ENCODE measurements at places on chromosomes 1 and 21.

- no peak for DNase-seq
Measured at GRCh38 chr1:61131716-61132115, 49.4 kb downstream of the NFIA start.

- no peak for DNase-seq
Measured at GRCh38 chr1:53141487-53142055, 867 bp downstream of the SLC1A7 start.

DNA sequence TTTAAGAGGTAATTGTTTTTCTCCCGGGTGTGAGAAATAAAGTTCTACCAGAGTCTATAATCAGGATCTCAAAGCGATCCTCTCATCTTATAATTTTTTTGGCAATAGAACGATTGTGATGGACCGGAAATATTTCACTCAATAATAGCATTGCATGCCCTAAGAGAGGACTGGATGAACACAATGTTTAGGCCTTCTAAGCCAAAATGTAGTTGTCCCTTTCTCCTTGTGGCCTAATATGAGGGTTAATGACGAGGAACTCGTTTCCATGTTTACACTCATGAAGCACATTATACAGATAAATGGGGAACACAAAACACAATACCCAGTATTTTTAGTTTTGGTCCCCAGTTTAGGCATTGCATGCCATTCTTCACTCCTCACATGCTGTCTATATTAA lies 5.9 kb downstream of the TBX15 start:
- no peak for DNase-seq

DNA sequence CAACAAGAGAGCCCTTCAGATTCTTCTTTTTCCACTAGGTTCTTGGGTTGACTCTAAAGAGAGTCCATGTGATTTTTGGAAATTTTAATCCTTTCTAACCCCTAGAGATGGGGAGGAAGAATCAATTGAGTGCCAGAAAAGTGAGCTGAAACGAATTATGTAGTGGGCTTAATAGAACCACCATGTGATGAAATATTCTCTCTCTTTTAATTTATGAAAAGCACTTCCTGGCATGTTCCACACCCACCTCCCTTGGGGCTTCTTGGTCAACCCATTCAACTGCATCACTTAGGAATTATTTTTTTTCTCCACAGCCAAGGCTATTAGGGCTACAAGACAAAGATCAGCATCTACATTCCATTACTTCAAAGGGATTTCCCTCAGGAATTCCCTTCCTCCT lies 79.6 kb downstream of the ZC3H11B start:
- DNase-seq = no peak

DNA sequence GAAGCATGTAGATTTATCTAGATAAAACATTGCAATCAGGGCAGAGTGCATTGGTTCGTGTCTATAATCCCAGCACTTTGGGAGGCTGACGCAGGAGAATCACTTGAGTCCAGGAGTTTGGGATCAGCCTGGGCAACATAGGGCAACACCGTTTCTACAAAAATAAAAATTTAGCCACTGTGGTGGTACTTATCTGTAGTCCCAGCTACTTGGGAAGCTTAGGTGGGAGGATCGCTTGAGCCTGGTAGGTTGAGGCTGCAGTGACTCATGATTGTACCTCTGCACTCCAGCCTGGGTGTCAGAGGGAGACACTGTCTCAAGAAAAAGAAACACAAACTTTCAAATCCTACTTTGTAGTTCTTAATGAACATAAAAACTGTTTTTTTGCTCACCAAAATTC lies 64.2 kb upstream of the RCC1 start:
- no peak for DNase-seq

DNA sequence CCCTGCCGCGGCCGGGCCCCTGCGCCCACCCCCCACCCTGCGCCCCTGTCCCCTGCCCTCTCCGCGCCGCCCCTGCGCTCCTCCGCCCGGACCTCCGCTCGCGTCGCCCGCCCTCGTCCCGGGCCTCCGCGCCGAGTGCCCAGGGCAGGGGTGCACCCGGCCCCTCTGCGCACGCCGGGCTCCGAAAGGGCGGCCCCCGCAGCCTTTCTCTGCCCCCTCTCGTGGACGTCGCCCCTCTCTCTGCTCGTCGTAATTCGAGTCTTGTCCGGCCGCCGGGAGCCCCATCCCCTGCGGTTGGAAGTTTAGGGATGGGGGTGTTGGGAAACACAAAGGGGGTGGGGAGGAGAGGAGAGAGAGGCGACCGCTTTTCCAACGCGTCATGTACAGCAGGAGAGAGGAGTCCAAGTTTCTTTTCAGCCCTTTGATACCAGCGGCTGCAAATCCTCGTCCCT lies 407 bp downstream of the GALNT2 start:
- DNase-seq = no peak

- no peak for DNase-seq
Measured at GRCh38 chr1:111952125-111952657, 37.3 kb downstream of the KCND3 start.

- DNase-seq = no peak
Measured at GRCh38 chr1:29679316-29679715, 443.0 kb downstream of the PTPRU start.

DNA sequence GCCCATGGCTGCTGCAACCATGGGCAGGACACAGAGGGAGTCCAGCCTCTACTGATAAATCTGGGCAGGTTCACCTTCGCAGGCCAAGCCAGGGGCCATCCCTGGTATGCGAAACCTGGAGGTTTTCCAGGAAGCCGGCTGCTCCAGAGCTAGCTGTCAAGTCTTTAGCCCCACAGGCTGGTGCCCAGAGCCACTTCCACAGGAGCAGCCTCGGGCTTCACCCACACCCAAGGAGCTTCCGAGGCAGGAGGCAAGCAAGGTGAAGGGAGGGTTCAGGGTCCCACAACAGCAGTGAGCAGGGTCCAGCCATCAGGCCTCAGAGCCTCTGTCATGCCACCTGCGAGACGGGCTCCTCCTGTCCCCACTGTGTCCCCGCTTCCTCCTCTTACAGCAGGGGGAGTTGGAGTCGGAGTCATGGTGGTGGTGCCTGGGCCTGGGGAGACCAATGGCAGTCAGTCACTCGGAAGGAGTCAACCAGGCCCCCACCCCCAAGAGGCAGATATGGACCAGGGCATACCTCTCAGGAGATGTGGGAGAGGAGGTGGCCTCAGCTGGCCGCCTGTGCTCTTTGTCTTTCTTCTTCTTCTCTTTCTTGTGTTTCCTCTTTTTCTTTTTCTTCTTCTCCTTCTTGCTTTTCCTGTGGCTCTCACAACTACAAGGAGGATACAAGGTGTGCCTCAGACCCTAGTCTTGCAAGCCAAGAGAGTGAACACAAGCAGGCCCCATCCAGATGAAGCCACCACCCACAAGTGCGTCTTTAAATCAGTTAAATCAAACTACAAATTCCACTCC lies 2.1 kb downstream of the C1orf35 start:
- no peak for DNase-seq

- DNase-seq = no peak
Measured at GRCh38 chr1:11927866-11928592, 1.8 kb upstream of the KIAA2013 start.

DNA sequence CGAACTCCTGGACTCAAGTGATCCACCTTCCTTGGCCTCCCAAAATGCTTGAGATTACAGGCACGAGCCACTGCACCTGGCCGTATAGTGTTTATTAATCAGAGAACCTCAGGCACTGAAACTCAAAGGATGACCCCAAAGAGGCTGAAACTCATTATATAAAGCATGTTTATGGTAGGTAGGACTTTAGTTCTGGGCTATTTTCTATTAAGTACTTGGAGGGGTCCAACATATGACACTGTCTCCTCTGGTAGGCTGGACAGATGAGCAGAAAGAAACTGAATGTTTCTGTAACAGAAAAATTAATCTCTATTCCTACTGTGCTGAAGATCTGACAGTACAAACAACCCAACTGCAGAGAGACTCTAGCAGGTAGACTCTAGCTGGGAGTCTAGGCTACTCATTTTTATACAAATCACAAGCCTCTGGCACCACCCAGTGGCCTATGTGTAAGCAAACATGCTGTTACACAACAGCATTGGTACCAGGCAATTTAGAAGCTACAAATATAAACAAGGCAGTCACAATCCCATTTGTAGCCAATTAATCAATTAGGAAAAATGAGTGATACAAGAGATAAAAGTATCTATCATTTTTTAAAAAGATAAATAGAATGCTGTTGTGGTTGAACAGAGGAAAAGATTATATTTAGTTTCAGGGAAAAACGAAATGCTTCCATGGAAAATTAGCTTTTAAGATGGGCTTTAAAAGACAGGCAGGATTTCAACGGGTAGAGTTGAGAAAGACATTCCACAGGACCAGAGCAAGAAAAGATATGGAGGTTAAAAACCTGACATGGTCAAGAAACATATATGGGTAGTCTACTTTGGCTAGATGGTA lies 10.4 kb downstream of the DCAF8 start:
- no peak for DNase-seq

- DNase-seq = no peak
Measured at GRCh38 chr1:180271272-180272255, 41.5 kb downstream of the LHX4 start.

- no peak for DNase-seq
Measured at GRCh38 chr1:232863544-232864275, 58.5 kb downstream of the MAP10 start.

- peak; percentile 97 for DNase-seq
Measured at GRCh38 chr1:171781176-171781875, at the start of gene METTL13. TSS of gene METTL13 (plus strand) at chr1:171781660. CDS start at chr1:171781968, 308 bp downstream.

- no peak for DNase-seq
Measured at GRCh38 chr1:202788800-202789199, 19.4 kb downstream of the KDM5B start.

- no peak for DNase-seq
Measured at GRCh38 chr1:59438058-59438560, 141.2 kb downstream of the FGGY start.

DNA sequence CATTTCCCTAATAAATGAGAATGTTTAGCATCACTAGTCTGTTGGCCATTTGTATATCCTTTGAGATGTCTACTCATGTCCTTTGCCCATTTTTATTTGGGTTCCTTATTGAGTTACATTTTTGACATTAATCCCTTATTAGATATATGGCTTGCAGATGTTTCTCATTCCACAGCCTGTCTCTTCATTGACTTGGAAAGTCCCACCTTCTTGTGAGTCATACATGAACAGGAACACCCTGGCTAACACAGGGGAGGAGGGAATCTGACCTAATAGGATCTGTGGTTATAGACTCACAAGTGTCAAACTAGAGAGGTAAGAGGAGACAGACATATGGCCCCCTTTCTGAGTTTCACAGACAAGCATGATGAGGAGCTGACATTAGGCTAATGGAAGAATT lies 11.5 kb downstream of the ZP4 start:
- DNase-seq = no peak

DNA sequence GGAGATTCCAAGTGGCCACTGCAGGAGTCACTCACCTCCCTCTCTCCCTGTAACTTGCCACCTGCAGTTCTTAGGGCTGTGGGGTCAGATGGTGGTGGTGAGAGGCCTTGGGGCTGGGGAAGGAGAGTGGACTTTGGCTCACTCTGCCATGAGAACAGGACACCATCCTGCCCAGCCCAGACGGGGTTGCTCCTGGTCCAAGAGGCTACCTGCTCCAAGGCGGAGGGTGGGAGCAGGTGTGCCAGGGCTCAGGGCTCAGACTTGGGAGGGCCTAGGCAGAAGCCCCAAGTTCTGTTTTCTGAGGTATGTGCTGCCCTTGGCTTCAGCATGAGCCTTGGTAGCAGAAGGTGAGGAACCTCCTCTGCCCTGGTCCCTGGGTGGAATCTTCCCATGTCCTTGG lies 11.4 kb upstream of the KCNC4 start:
- no peak for DNase-seq

GRCh38 chr1:169681140-169681539 lies 30.3 kb downstream of the SELL start:
- DNase-seq = no peak

DNA sequence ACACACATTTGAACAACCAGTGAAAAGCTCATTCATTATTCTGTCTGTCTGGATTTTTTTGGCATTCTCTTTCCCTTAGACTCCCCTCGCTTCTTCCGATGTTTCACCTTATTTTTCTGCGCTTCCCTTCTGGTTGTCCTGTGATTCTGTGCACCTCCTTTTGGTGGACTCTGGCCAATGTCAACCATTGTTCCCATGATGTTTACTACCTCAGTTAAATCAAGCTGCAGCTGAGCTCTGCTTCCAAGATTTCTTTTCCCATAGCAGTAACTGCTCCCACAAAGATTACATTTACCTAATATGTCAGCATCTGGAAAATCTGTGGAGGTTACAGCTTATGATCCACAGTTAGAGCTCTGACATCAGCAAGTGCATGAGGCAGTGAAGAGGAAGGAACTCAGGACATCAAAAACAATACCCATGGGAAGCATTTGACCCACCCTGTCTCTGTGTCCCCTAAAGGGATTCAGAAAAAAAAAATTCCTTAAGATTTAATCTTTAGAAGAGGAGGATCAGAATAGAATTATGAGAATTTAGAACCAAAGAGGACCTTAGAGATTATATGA lies 69.9 kb upstream of the ADAMTS5 start:
- no peak for DNase-seq

- DNase-seq = no peak
Measured at GRCh38 chr1:112143871-112144441, 154.5 kb upstream of the KCND3 start.

- no peak for DNase-seq
Measured at GRCh38 chr1:101344745-101345144, 107.9 kb downstream of the S1PR1 start.

GRCh38 chr1:174166530-174167264 lies 7.4 kb downstream of the RABGAP1L start:
- DNase-seq = no peak

DNA sequence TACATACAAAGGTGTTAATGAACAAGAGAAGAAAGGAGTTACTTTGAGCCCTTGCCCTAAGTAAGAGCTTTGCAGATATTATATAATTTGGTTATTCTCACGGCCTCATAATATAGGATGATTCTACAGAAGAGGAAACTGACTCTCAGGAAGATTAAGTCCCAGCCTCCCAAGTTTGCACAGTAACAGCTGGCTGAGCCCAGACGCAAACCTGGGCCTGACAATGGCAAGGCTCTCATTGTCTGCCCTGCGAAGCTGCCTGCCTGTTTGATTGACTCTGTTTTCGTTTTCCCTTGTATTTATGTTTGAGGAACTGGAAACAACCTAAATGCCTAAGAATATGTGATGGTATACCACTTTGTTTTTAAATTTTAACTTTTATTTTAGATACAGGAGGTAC lies 76.2 kb upstream of the PGBD5 start:
- DNase-seq = no peak

- DNase-seq = no peak
Measured at GRCh38 chr1:91349524-91349923, 55.1 kb downstream of the HFM1 start.

DNA sequence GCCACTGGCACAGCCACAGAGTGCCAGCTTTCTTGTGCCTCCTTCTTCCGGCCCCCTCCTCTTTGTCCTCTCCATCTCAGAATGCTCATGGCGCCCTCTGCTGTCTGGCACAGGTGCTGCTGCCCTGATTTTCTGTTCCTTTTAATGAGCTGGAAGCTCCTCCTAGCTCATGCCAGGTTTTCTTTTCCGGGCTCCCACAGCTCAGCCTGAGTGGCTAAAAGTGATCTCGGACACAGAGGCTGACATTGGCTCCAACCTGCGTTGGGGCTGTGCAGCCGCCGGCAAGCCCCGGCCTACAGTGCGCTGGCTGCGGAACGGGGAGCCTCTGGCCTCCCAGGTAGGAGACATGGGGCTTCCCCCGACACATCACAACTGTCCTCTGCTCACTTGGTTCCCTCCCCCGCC lies 18.7 kb downstream of the CNTN2 start:
- DNase-seq = peak; percentile 37
